ENCODE measurements at places on chromosomes 16 and 17.

GRCh38 chr16:49250689-49251088 is 30.9 kb downstream of the CBLN1 start:
- no peak for DNase-seq

- DNase-seq: no peak
These were observed 3.5 kb downstream of the ATP2A3 start for GRCh38 chr17:3960764-3961163.

GRCh38 chr16:10362077-10362863 is 23.6 kb upstream of the ATF7IP2 start:
- DNase-seq: peak; percentile 90

- DNase-seq: no peak
These were observed 21.0 kb downstream of the LGALS3BP start for GRCh38 chr17:78958641-78959127.

DNA sequence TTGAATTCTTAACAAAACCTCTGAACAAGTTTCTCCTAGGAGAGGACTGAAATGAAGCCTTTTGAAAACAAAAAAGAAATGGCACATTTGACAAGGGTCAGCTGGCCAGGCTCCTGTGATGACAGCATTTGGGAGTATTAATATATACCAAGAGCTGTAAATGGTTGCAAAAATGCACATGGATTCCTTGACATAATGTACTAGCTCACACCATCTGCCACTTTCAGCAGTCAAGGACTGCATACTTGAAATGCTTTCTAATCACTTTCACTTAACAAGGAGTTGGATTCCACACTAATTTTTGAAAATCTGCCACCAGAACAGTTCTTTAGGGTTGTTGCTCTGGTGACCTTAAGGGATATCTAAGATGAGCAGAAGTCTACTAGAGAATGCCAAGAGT is 236.7 kb upstream of the TOX3 start:
- DNase-seq: no peak

GRCh38 chr16:12126091-12126806 is 149.7 kb downstream of the SNX29 start:
- no peak for DNase-seq

- no peak for DNase-seq
These were observed 28.1 kb upstream of the BEAN1 start for GRCh38 chr16:66399031-66399430.

DNA sequence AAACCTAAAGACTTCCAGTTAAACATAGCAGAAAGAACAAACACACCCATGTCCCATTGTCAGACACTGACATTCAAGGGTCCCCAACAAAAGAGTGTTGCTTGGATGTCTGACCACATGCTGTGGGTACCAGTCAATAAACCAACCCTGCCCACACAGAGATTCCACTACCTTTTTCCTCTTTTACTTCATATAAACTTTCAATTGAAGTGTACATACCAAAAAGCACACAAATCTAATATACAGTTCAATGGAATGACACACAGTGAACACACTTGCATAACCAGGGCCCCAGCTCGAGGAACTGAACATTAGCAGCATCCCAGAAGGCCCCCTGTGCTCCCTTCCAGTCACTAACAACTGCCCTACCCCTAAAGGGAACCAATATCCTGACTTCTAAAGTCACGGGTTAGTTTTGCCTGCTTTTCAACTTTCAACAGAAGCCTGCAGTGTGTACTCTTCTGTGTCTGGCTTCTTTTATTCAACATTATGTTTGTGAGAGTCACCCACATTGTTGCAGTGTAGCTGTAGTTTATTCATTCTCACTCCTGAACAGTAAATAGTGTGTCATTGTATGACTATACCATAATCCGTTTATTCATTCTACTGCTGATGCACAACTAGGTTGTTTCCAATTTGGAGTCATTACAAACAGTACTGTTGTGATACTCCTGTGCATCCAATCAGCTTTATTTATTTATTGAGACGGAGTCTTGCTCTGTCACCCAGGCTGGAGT is 18.0 kb downstream of the CFDP1 start:
- DNase-seq: no peak

DNA sequence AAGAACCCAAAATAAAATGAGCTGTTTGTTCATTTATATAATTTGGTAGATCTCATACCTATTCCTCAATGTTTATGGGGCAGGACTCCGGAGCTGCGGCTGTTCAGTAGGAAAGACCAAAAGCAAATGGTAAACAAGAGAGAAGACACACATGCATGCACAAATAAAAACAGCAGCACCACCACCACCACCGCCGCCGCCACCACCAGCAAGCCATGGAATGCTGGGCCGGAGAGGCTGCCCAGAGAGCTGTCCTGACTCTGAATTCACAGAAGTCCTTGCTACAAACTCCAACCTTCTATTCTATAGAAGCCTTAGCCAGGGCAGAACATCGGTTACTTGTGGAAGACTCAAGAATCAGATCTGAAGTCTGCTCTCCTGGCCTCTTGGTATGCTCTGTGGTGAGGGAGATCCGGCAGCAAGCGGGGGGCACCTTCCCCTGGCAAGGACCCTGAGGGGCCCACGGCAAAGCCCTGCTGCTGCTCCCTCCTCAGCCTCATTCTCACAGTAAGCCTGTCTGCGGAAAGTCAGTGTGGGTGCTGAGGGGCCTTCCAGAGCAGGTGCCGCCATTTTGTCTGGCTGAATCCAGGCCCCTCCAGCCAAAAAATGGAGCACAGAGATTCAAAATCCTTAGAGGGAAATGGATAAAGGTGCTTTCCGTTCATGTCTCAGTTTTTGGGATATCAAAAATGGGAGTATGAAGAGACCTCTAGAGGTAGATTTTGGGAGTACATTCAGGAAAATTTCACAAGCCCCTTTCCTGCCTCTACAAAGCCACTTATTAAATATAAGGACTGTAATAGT is 6.4 kb upstream of the FOXJ1 start:
- DNase-seq: no peak

DNA sequence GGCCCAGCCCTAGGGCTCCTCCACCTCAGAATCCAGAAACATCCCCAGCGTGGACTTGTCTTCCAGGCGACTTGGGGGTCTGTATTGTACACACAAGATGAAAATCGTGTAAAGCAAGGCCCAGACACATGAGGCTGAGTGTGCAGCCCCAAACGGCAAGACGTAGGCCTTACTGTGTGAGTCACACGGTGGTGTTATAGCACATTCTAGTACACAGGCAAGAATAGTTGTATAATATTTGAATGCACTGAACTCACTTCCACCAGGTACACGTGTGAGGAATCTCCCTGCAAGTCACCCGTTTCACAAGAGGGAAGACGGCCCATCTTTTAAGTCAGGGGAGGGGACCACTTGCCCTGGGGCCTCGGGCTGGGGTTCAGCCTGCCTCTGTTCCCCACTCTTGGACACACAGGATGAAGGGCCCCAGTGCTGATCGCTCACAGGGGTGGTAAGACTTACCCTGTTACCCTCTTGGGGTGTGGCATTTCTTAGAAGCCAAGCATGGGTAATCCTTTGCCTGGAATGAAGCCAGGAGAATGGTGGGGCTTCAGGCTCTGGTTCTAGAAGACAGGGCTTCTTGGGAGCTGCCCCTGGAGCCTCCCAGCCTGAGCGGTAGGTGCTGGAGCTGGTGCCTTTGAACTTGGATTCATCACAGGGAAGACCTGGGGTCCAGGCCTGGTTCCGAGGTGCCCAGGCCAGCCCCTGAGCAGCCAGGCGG is 71.3 kb downstream of the SREBF1 start:
- no peak for DNase-seq
